T-helper 1 cell (primary cell): ENCODE measurements at places on chromosomes 12 and 14.

GRCh38 chr12:90281154-90281868 lies 572.7 kb upstream of the ATP2B1 start:
- no peak for DNase-seq

DNA sequence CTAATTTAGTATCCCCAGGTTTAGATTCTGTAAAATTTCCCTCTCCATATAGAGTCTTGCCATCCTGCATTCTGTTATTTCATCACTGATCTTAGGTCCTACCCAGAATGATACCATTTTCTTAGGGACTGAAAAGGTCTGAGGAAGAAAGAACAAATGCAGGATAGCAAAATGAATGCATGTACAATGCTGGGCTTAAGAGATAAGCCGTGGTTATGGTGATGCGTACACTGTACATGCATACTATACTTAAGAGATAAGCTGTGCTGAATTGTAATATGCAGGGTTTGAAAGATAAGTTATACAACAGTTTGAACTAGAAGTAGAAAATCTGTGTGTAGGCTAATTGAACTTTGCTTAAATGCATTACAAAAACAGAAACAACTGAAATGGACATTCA lies 416.2 kb downstream of the C12orf50 start:
- no peak for DNase-seq

DNA sequence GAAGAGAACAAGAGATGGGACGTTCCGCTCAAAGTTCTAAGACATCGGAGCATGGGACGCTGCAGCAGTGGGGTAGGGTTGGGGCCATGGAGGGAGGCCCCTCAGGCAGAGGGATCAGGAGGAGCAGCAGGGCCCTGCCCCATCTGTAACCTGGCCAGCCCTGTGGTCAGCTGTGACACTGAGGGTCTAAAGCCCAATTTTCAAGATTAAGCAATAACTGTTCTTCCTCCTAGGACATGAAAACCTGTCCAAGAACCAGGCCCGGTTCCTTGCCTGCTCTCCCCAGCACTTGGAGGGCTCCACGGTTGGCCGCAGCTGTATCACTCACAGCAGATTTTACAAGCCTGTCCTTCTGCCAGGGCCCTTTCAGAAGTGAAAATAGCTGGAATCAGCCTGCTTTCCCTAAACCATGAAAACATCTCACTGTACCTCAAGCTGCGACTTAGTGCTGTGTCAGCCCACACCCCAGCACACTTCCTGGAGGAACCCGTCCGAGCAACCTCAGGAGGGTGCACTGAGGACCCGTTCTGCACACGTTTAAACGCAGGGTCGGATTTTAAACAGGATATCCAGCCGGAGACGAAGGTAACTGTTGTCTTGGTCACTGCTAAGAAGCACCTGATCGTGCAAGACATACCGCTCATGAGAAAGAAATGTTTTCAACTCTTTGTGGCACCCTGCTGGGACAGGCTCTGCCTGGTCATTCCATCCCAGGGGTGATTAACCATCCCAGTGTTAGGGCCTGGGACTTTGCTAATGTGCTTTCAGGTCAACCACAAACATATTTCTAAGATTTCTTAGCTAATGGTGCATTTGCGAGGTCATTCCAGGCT lies 201.9 kb upstream of the DIO3 start:
- DNase-seq = no peak

DNA sequence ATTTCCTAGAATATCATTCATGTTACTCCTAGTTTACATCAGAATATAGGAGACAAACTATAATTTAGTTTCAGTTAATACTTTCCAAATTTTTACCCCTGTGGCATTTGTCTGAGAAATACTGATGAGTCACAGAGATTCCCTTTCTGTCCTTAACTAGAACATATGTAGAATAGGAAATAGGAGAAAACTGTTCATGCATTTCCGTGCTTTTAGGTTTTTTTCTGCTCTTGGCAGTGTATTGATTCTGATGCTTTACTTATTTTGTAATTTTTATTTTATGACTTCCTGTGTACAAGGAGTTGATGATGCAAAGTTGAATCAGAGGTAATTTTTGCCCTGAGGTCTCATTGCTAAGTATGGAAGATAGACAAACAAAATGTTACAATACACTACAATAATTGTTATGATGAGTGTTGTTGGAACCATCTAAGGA lies 23.0 kb downstream of the MNAT1 start:
- DNase-seq = no peak

DNA sequence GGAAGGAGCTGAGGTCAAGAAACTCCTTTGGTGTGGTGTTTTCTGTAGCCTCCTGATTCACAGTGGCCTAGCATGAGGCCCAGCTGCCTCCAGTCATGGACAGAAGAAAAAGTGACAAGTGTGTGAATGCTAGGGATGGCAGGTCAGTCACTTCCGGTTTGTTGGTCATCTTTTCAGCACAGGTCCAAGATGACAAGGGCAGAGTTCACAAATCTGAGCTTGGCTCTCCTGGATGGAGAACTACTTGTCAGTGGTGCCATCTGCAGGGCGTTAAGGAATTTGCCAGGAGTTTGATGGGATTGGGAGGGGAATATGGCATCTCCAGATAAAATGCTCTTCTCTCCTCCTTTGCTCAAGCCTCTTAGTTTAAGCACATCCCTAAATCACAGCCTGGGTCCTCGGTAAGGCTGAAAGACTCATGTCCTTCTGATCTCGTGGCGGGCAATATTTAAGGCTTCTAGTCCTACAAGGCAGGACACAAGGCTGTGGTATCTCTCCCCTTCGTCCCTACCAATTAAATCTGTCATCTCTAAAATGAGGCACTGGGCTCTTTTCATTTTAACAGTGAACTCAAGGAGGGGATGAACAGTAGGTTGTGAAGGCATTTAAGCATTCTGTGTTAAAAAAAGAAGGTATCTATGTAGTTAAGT lies 10.0 kb downstream of the TUBA1B start:
- no peak for DNase-seq

GRCh38 chr12:51339750-51340149 lies 6.7 kb downstream of the CELA1 start:
- DNase-seq = no peak

GRCh38 chr14:72610096-72610830 lies 283.6 kb downstream of the DPF3 start:
- no peak for DNase-seq

GRCh38 chr14:69895109-69895508 lies 15.9 kb downstream of the SMOC1 start:
- DNase-seq = no peak

- no peak for DNase-seq
Measured at GRCh38 chr12:110636516-110636915, 22.6 kb downstream of the TCTN1 start.

GRCh38 chr12:42987216-42987650 lies 397.7 kb upstream of the PRICKLE1 start:
- DNase-seq = no peak

DNA sequence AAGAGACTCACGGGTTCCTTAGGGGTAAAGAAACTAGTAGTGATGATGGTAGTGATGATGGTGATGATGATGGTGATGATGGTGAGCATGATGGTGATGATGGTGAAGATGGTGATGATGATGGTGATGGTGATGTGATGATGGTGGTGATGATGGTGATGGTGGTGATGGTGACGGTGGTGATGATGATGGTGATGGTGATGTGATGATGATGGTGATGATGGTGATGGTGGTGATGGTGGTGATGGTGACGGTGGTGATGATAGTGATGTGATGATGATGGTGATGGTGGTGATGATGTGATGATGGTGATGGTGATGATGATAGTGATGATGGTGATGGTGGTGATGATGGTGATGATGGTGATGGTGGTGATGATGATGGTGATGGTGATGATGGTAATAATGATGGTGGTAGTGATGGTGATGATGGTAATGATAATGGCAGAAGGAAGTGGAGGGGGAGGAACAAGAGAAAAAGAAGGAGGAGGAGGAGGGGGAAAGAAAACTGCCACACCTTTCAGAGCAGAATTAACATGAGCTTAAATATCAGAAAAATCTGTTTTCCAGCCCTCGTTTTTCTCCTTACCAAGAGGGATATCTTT lies 85.5 kb downstream of the FZD10 start:
- no peak for DNase-seq

- DNase-seq = no peak
Measured at GRCh38 chr12:122208073-122208820, 4.7 kb downstream of the B3GNT4 start.

DNA sequence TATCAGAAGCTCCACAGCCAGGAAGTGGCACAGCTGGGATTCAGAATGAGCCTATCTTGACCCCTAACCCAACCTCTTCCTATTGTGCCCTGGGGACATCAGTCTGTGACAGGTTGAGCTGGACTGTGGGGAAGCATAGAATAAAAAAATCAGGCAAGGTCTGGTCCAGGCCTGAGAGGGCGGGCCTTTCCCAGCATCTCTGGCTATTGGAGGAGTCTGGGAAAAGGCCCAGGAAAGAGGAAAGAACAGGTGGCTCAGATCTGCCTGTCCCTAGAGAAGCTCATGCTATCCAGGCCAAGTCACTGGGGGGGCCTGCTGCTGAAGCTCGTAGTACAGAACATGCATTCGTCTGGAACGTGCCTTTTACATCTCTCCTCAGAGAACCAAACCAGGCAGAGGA lies 100.5 kb downstream of the PPM1H start:
- no peak for DNase-seq

DNA sequence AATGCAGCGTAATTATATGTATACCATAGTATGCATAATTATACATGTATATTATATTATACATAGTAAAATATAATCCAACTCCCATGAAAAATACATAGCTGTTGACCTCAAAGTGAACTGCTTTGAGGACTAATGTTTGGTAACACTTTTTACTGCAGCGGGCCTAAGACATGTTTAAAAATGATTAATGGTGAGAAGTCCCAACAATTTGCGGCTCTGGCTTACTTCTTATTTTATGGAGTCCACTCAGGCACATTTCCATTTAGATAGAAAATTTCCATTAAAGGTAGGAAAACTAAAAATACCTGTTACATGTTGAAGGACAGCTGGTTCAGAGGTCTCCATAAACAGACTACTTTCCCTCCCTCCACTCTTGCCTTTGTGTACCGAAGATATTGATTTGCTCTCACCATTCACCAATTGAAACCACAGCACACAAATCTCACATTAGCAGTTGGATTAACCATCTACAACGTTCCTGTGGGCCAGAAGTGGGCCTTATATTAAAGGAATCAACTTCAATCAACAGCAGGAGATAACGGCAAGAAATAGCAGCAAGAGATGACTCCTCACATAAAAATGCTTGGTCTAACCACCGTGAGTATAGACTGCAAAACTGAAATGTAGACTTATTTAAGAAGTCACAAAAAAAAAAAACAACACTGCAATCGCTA lies 14.1 kb upstream of the NT5DC3 start:
- no peak for DNase-seq

DNA sequence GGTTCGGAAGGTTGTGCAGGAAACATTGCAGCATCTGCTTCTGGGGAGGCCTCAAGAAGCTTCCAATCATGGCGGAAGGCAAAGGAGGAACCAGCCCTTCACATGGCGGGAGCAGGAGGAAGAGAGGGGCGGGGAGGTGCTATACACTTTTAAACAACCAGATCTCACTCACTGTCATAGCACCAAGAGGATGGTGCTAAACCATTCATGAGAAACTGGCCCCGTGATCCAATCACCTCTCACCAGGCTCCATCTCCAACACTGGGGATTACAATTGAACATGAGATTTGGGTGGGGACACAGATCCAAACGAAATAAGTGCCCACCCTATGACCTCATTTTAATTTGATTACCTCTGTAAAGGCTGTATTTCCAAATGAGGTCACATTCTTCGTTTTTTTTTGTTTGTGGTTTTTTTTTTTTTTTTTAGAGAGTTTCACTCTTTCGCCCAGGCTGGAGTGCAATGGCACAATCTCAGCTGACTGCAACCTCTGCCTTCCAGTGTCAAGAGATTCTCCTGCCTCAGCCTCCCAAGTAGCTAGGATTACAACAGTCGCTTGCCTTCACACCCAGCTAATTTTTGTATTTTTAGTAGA lies 11.4 kb upstream of the ORAI1 start:
- no peak for DNase-seq

- no peak for DNase-seq
Measured at GRCh38 chr12:112375105-112375504, 7.1 kb downstream of the HECTD4 start.

DNA sequence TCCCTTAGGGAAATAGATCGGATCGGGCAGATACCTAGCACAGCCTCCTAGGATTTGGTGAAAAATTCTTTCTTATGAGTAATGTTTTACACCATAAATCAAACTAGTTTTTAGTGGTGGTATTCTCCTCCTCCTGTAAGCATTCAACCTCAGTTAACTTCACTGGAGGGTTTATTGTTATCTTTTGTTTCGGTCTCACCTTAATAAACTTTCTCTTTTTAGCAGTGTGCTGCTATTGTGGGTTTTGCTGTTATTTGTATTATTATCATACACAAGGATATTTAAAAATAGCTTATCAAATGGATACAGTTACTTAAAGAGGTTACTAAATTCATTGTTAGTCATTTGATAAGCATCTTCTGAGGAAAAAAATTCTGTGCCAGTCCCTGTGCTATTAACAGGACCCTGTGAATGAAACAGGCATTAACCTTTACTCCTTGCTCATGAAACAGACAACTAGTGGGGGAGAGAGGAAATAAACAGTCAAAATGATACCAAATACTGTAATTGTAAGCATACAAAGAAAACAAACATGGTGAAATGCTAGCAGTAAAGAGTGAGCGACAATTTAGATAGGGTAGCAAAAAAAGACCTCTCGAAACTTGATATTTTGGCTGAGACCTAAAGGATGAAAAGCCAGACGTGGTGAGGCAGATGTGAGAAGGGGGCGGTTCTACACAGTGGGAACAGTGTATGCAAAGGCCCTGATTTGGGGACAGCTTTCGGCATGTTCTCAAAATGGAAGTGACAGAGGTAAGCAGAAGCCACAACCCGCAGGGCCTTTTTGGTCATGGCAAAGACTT lies 178.7 kb upstream of the SOX5 start:
- DNase-seq = no peak

DNA sequence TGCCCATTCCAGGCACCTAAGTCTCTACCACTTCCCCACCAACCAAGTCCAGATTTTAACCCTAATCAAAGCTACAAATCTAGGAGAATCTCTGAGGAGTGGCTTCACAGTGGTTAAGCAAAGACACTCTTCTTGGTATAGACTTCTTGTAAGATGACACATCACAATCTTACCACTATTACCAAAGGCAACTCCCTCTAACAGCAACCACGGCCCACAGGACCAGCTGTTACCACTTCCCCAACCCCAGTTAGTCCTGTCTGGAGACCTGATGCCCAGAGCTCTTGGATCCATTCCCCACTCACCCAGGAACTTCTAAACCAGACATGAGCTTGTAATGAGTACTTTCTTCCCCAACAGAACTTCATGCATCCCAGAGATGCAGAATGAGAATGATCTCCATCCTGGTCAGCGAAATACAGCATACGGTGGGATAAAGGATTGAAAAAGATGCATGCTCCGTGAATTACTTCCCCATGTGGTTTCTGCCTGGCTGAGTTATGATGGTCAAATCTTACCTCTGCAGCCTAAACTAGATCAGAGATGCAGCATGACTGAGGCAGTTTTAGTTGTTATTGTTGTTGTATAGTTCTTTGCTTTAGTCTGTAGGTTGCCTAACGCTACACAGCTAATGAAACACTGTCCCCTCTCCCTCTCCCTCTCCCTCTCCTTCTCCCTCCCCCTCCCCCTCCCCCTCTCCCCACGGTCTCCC lies 87.7 kb upstream of the FOXN3 start:
- DNase-seq = no peak
